ENCODE measurements at places on chromosomes 2 and 18.

- DNase-seq, result no peak
Observed at GRCh38 chr18:72863754-72864153, 4.0 kb downstream of the NETO1 start.

DNA sequence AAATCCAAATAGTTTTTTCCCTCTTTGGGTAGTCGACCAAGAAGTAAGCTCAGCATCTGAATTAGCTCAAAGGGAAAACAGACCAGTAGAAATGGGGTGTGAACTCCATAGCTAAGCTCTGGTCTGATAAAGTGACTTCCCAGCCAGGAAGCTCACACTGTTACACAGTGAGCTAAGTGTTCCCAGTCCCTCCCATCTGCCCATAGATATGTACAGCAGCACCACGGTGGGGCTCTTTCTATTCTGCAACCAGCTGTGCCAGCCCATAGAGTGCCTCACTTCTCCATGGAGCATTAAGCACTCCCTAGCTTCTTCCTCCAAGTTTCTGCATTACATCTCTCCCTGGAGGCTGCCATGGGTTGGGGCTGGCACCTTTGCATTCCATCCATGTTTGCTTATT lies 27.6 kb upstream of the NEMP2 start:
- DNase-seq, result no peak

DNA sequence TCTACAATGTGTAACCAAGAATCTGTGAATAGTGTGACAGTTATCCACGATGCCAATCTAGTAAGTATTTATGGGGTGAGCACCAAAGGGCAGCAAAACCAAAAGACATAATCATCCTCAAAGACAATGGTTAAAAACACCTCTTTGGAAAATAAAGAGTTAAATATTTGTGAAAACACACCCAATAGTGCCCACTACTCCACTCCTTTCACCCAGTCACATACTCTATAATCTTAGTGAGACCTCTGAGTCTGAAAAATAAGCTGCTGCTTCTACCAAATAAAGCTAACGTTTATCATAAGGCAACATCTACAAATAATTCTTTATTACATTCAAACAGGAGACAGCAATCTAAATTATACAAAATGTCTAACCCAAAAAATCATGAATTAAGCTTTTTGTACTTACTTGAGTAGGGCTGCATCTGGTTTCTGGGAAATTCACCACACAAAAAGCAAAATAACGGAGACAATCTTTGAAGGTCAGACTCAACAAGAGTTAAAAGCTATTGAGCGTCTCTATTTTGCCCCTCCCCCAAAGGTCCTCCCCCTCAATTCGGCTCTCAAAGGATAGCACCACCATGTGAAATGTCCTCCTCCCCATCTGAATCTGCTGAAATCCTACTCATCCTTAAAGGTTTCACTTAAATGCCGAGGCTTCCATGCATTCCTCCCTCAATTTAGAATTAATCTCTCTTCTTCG lies 2.0 kb downstream of the RAPH1 start:
- no peak for DNase-seq

DNA sequence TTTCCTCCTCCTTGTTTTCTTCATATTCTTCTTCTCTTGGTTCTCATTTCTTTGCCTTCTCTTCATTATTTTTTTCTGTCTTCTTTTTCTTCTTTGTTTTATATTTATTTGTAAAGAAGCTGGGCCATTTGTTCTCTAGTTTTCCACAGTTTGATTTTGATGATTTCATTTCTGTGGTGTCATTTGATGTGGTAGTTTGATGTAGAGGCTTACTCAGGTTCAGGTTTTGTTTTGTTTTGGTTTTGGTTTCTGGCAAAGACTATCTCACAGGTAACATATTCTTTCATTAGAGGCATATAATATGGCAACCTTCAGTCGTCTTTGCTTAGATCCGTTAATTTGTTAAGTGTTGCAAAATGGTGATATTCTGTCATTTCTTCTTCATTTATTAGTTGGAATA lies 75.3 kb downstream of the BABAM2 start:
- DNase-seq, result no peak

GRCh38 chr2:82675186-82675585 lies 1783.9 kb downstream of the SUCLG1 start:
- DNase-seq, result no peak

DNA sequence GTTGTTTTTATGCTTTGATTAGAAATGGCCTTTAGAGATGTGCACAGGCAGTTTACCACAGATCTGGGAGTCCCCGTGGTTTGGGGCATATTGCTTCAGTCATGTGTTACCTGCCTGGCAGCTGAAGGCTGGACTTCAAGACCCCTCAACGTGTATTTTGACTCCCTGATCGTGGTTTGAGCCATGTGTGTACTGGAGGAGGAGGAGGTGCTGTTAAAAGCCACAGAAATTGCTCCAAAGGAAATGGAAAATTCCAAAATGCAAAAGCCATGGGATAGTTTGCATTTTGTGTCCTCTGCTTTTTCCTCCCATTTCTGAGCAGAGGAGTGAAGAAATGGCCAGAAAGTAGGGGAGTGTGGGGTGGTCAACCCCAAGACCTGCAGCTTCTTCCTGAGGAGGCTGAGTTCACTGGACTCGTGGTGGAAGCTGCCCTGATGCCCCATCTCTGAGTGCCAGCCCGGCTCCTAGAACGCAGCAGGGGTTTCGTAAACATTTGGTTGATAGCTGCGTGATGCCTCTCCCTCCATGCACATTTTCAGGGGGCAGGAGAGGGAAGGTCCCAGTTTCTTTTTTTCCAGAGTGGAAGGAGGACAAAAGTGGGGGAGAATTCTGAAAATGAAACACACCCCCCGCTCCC lies 45.7 kb downstream of the ITGB1BP1 start:
- no peak for DNase-seq

DNA sequence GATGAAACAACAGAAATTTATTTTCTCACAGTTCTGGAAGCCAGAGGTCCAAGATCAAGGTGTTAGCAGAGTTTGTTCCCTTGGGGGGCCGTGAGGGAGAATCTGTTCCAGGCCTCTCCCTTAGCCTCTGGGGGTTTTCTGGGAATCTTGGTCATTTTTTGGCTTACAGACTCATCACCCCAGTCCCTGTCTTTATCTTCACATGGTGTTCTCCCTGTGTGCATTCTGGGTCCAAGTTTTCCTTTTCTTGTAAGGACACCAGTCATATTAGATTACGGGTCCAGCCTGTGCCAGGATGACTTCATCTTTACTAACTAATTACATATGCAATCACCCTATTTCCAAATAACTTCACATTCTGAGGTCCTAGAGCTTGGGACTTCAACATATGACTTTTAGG lies 292.5 kb upstream of the TRIB2 start:
- no peak for DNase-seq

GRCh38 chr18:60563082-60563481 lies 190.5 kb upstream of the MC4R start:
- DNase-seq, result no peak

GRCh38 chr2:58130238-58130637 lies 83.6 kb downstream of the VRK2 start:
- DNase-seq, result no peak

DNA sequence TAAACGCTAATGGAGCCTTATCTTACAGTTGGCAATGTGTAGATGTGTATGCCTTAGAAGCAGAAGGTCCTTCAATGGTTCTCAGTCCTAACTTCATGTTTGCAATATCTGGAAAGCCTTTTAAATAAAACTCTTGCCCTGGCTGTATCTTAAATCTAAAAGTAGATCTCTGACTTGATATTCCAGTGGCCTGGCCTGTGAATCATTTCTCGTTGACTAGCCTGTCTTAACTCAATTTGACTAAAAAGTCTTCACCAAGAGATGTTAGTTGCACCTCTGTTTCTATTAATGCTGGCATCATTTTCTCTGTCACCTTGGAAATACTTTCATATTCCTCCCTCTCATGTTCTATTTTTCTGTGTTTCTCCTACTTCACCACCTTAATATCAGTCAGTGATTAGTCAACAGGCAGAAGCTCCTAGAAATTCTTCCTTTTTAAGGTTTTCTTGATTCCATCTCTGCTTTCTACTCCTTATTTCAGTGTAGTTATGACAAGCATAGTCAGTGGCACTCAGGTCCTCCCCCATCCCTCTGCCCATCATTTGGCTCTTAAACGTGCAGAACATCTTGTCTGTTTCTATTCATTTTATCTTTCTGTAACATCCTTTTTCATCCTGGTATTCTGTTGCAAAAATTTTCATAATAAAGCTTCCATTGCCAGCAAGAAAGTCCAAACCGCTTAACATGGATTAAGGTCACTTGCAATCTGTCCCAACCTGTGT lies 4.3 kb downstream of the ITGAV start:
- DNase-seq, result no peak

DNA sequence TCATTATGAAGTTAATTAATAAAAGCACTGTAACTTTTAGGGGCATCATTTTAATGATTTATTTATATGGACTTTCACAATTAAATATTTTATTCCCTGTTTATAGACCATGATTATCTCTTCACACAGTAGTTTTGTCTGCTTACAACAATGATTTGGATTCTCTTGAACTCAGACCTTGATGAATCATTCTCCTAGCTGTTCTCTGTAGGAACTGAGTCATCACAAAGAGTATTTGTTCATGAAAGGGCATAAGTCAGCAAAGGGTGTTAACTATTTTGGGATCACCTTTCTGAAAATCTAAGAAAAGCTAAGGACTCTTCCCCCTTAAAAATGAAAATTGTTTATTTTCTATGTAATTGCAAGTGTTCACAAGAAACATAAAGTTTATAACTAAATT lies 461.1 kb upstream of the UBE2E3 start:
- no peak for DNase-seq

- no peak for DNase-seq
Observed at GRCh38 chr2:241970716-241971115, 101.2 kb downstream of the RTP5 start.

GRCh38 chr2:135817951-135818350 lies 19.0 kb downstream of the LCT start:
- no peak for DNase-seq

GRCh38 chr2:120716641-120717585 lies 18.8 kb upstream of the GLI2 start:
- DNase-seq, result no peak

- no peak for DNase-seq
Observed at GRCh38 chr2:99734236-99734635, 244.4 kb upstream of the REV1 start.

DNA sequence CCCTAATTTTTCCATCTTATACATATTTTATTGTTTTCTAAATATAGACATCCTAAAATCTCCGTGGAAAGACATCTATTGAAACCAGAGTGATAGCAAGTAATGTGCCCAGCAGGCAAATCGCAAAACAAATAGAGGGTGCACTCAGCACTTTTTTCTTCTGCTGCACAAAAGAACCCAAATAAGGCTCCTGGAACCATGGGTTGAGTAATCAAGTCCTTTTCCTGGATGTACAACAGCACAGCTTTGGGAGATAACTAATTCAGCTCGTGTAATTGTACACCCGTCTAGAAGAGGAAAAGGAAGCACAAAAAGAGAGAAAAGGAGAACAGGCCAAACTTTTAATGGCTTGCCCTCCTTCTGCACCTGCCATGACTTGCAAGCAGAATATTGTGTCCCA lies 126.9 kb upstream of the TLK1 start:
- DNase-seq, result no peak

- no peak for DNase-seq
Observed at GRCh38 chr18:2818281-2818680, 28.5 kb upstream of the EMILIN2 start.

GRCh38 chr2:2919574-2920365 lies 457.8 kb downstream of the EIPR1 start:
- no peak for DNase-seq

DNA sequence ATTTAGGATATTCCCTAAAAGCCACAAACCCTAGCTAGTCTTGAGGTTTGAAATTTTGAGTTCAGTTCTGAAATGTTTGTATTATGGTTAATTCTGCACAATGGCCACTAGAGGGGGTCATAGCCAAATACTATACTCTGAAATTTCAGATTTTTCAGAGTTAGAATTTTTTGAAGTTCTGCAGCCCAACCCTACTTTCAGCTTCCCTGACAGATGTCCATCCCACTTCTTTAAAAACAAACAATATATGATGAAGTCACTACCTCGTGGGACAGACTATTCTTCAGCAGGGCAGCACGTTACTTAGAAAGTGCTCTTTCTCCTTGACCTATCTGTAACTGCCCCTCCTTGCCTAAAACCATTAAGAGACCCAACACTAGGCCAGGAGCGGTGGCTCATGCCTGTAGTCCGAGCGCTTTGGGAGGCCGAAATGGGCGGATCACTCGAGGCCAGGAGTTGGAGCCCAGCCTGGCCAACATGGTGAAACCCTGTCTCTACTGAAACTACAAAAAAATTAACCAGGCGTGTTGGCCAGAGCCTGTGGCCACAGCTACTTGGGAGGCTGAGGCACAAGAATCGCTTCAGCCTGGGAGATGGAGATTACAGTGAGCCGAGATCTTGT lies 48.2 kb upstream of the PAPOLG start:
- DNase-seq, result no peak

DNA sequence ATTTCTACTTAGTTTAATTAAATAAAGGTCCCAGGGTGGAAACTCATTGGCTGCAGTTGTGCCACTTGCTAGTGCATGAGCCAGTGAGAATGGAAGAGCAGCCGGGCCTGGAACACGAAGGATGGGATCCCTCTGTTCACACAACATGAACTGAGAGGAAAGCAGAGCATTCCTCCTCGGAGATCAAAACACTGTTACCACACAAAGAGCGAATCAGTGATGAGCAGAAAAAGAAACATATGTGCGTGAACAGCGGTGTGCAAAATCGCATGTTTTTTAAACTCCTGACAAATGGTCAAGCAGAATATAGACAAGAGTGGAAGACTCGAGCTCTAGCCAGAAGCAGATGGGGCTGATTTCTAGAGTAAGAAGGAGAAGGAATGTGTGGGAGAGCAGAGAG lies 28.4 kb upstream of the ANKRD44 start:
- no peak for DNase-seq

- no peak for DNase-seq
Observed at GRCh38 chr2:6813573-6813972, 52.1 kb downstream of the CMPK2 start.

GRCh38 chr2:3814706-3815245 lies 111.4 kb downstream of the DCDC2C start:
- no peak for DNase-seq

GRCh38 chr18:73908323-73908722 lies 239.3 kb downstream of the FBXO15 start:
- no peak for DNase-seq

GRCh38 chr2:69559442-69560146 lies 83.9 kb downstream of the AAK1 start:
- no peak for DNase-seq

- no peak for DNase-seq
Observed at GRCh38 chr2:161223139-161223732, 63.0 kb downstream of the TANK start.

DNA sequence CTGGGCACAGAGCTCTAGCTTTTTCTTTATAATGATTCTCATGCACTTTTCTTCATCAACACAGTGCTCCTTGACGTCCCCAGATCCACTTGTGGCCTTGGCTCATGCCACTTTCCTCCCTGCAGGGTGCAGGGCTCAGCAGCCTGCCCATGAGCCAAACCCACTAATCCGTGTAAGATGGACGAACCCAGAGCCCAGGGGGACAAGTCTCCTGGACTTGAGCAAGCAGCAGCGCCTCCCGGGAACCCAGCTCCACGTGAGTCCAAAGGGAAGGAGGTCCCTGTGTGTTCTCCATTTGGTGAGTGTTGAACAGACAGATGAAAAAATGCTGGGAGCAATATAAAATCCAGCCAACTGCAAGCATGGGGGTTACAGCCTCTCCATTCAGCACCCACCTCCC lies 470.6 kb upstream of the HS6ST1 start:
- DNase-seq, result no peak
